CD4-positive, alpha-beta T cell treated with Interleukin-17A for 4 hours (primary cell): ENCODE measurements at places on chromosomes 4 and X.

DNA sequence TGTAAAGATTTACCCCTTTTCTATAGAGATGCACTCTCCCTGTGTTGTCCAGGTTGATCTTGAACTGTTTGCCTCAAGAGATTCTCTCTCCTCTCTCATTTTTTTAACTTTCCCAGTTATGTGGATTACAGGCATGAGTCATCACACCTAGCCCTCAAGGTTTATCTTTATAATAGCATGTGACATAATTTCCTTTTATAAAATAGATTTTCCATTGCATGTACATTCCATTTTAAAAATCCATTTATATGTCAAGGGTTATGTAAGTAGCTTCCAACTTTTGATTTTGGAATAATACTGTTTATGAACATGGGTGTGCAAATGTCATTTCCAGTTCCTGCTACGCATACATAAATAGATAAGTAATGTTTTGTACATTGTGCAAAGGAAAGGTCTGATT, 20.6 kb downstream of the ZNF721 start:
- DNase-seq, result no peak

DNA sequence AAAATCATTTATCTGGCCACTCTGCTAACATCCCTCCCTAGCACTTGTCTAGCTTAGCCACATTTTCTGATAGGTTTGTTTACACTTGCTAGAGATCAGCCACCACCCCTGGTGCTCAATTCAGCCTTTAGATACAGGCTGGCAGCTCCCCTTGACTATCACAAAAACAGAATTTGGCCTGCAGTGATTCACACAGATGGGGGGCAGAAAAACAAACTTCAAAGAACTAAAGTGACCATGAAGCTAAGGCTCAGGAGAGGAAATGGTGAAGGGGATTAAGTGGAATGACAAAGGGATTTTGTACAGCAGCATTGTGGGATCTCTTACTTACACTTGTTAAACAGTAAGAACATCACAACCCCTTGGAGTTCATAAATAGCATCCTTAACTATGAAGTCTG, 1718.0 kb upstream of the PCDH7 start:
- DNase-seq, result no peak

DNA sequence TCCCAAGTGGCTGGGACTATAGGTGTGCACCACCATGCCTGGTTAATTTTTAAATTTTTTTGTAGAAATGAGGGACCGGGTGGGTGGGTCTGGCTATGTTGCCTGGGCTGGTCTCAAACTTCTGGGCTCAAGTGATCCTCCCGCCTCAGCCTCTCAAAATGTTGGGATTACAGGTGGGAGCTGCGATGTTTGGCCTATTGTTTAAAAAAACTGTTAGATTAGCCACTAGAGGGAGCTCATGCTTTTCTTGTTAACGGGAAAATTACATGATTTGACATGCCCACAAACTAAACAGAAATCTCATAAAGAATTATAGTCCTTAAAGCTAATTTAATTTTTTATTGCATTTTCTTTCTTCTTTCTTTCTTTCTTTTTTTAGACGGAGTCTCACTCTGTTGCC, 5.0 kb upstream of the SDAD1 start:
- DNase-seq, result no peak

DNA sequence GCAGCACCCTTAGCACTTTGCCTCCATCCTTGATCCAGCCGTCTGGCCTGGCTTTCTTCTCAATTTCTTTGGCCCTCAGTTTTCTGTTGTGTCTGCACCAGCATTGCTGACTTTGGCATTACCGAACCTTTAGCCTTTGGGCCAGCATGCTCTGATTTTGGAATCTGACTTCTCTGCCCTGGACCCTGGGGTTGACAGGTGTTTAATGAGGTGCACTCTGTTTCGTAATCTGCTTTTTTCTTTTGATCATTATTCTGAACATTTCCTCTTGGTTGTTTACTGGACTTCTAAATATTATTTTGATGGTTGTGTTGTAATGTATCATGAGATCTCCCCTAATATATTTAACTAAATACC, 71.5 kb upstream of the ENPP6 start:
- DNase-seq, result no peak

GRCh38 chr4:56129431-56129861, 180.7 kb downstream of the CEP135 start:
- no peak for DNase-seq

DNA sequence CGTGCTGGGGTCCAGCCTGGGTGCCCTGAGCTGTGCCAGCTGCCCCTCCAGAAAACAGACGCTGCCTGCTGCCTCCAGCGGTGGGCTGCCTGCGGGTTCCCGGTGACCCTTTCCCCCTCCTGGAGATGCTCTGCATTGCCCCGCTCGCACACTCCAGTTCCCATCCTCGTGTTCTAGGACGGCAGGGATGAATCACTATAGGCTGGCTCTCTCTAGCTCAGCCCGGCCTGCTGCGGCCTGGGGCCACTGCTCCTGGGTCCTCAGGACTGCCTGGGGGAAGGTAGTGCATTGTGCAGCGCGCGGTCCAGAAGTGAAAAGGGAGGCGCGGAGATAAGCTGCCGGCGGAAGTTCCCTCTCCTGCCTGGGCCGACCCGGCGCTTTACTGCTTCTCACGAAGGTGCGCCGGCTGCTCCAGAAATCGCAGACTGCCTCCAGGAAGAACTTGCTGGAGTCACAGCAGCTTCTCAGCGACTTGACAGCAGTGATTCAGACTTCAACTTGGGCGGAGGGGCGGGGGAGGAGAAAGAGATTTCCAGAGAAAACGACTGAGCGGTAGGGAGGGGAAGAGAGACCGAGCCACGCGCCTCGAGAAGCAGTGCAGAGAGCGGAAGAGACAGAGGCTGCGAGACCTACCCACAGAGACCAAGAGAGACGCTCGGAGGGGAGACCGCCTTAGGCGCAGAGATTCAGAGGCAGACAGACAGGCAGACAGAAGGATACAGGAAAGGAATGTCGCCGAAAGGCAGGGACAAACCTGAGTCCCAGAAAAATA, 6.7 kb upstream of the MSX1 start:
- no peak for DNase-seq

DNA sequence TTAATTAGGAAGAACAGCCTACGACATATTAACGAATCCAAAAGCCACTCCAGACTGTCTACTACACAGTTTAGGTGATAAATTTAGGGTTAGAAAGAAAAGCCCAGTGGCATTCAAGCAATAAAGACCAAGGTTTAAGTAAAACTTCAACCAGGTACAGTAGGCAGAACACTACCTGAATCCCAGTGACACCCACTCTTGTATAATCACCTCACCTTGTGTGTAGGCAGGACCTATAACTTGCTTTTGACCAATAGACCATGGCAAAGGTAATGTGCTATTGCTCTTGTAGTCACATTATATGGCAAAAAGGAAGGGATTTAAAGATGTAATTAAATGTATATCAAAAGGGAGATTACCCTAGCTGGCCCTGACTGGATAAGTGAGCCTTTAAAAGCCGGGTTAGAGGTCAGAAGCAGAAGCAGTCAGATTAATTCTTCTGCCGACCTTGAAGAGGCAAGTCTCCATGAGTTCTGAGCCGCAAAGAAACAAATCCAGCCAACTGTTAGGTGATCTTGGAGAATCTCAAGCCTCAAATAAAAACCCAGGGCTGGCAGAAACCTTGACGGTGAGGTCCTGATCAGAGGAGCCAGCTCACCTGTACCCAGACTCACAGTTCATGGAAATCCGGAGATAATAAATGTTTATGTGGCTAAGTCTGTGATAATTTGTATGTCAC, 8.8 kb downstream of the FSTL5 start:
- no peak for DNase-seq

DNA sequence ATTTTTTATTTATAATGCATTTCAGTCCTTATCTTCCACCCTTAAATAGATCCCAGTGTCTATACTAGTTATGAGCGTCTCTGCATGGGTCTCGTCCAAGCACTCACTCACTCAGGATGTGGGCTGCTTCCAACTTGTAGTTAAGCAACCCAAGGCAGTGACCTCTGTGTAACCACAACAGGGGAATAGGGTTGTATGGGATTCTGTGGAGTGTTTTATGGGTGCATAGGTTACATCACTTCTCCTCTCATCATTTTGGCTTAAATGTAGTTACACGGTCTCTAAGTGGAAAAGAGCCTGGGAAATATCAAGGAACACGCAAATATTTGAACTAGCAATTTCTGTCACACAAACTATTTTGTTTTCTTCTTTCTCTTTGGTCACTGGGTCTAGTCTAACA, 931.0 kb downstream of the STIM2 start:
- no peak for DNase-seq
